Stimulated activated CD8-positive, alpha-beta memory T cell treated with anti-CD3 and anti-CD28 coated beads, Interleukin-7, amount 100 ng/mL, for 1 hour (primary cell): ENCODE measurements at places on chromosomes 12 and 14.

GRCh38 chr14:53850714-53851296 is 105.8 kb downstream of the BMP4 start:
- DNase-seq, result no peak

- no peak for DNase-seq
Observed at GRCh38 chr12:108241986-108242703, 97.0 kb downstream of the CMKLR1 start.

DNA sequence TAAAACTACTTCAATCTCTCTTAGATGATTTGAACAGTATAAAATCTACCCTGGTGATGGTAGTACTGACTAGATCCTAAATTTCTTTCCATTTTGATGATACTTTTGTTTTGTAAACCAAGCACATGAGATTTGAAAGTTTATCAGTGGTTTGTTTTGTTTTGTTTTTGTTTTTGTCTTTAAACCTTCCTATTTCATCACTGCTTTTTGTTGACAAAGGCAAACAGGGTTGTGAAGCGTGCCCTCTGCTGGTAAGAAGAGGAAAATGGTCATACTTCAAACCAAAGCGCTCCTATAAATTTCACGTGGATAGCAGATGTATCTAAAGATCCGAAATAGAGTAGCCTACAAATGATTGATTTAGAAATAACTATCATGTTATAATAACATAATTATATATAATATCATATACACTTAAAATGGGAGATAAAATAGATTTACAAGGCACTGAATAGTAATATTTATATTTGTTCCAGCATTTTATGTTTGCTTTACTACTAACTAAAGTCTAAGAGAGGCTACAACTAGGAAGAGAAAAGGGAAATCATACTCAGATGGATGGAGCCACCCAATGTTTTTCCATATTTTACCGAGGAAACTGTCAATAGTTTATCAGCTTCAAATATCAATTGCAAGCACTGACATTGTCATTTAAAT is 254.0 kb upstream of the USP15 start:
- DNase-seq, result no peak

DNA sequence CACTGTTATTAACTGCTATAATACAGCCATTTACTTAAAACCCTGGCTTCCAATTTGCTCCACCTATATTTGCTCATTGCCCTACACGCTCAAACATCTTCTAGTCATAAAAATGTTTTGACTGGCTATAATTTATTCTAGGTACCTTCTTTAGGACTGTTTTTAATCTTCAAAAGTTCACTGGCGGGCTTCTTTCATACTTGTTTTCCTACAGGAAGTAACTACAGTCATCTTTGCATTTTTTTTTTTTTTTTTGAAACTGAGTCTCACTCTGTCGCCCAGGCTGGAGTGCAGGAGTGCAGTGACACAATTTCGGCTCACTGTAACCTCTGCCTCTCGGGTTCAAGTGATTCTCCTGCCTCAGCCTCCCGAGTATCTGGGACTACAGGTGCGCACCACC is 32.5 kb downstream of the MPHOSPH9 start:
- DNase-seq, result no peak

GRCh38 chr12:116033765-116034164 is 243.7 kb downstream of the MED13L start:
- DNase-seq, result no peak

- DNase-seq, result no peak
Observed at GRCh38 chr12:124862768-124863415, 772 bp downstream of the SCARB1 start.

DNA sequence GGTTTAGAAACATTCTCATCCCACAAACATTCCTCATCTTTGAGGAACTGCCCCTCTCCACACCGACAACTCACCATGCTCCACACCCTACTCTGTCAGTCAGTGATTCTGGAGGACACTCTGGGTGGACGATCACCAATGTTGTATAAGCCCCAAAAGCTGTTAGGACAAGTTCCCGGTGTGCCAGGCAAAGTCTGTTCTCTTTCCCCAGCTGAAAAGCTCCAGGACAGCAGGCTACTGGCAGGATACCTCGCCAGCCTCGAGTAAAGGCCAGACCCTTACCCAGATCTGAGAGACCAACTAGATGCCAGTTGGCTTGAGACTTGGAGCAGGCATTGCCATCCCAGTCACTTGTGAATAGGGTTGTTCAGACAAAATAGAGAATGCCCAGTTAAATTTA is 12.0 kb downstream of the KRT5 start:
- no peak for DNase-seq

DNA sequence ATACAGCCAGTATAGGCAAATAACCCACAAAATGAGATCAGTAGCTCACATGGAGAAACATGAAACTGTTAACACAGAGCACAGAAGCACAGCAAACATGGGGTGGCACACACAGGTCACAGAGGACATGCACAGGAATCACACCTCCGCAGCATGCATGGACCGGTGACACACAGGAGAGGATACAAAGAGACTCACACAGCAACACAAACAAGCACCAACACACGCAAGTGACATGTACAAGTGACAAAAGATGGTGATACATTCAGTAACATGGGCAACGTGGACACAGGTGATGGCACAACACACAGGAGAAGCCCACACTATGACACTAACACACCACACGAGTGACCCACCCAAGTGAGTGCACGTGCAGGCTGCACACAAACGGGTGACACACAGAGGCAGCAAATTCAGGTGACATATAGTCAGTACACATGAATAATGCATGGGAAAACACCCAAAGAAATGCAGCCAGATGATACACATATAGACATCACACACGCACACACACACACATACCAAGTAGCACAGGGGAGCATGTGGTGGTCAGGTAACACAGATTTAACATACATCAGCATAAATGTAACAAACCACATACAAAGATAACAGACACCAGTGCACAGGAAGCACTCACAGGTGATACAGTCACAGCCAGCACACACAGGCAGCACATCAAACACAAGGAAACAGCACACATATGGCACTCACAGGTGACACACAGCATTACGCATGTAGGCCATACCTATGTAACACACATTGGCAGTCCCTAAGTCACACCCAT is 216.0 kb upstream of the SFSWAP start:
- no peak for DNase-seq
